ENCODE measurements at places on chromosomes 1 and 21.

- DNase-seq, result no peak
Measured at GRCh38 chr1:182587666-182588499, 1.2 kb downstream of the RNASEL start.

DNA sequence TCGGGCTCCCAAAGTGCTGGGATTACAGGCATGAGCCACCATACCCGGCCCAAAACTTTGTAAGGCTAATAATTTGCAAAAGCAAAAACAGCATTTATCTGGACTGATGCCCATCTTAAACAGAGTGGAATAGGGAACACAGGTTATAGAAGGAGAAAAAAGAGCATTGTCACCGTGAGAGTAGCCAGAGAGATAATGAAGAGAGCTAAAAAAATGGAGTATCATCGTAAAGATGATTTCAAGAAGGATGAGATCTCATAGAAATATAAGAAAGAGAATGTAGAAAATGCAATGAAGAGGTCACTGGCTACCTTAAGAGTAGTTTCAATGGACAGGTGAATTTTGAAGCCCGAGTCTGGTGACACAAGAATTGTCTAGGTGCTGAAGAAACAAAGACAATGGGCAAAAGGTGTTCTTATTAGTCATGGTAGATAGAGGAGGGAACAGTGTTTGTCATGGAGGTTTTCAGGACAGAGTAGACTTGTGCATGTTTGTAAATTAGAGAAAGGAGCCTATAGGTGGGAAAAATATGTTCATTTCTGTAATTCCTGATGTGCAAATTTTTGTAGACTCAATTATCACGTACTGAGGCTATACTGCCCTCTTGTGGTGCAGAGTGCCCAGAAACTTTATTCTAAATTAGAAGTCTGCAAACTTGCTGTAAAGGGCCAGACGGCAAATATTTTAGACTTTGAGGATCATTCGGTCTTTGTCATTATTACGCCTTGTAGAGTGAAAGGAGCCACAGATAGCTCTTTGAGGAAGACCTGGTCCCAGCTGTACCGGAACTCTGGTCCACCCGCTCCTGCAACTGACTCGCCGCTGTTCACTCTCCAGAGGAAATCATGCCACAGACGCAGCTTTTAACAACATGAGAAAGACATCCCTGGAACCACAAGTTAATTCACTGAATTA, 8.1 kb upstream of the TMEM183A start:
- DNase-seq, result peak; percentile 54

DNA sequence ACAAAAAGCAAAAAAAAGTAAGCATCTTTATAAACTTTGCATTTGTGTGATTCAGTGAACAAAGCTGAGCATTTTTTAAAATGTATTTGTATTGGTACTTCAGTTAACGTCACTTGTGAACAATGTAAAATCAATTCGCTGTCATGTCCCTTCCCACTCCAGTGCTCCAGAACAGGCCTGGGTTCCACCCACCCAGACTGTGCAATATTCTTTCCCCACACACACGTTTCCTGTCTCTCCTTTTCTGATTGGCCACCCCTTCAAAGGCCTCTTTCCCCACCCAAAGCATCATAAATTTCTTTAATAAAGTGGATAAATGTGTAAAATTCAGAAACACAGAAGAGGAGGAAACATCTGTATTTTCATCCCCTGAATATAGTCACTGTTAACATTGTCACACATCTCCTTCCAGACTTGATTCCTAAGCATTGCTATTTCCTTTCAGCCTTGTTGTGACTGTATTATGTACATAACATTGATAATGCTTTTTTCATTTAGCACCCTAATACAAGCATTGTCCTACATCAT, 12.0 kb downstream of the CLEC20A start:
- no peak for DNase-seq

- DNase-seq, result no peak
Measured at GRCh38 chr1:87337606-87338005, 8.9 kb downstream of the LMO4 start.

DNA sequence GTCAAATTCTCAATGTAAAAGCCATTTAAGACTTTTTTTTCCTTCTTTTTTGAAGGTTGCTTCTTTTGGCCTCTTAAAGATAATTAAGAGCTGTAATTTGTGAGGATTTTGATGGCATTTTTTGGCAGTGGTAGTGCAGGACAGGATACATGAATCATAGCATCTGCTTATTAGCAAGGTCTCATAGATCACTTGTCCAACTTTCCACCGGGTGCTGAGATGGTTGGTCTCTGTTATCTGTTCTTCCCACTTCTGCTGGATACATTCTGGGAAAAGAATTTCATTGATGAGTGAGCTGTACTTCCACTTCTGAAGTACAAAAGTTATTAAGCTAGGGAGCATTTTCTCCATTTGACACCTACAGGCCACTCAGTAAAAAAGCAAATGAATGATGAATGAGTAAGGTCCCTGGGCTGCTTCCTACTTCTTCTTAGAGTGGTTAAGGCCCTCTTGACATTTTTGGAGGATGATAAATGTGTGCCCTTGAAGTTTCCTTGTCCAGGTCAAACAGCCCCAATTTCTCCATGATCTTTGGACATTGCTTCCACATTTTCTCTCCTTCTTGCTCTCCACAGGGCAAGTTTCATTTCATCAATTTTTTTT, 100.6 kb downstream of the ROR1 start:
- peak; percentile 59 for DNase-seq

DNA sequence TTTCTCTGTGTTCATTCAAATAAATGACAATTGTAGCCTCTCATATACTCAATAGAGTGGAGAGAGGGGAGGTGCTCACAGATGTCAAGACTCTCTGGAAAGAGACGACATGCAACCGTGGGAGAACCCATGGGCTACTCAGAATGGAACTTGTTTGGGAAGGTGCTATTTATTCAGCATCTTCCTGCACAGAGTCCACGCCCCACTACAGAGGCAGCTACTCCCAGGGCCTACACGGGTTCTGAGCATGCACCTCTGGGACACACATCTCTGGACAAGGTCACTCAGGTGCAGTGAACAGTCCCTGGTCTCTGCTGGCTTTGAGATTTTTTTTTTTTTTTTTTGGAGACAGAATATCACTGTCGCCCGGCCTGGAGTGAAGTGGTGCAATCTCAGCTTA, 64.1 kb downstream of the NID1 start:
- DNase-seq, result no peak

- DNase-seq, result no peak
Measured at GRCh38 chr1:212699104-212699624, 476 bp downstream of the BATF3 start.

- DNase-seq, result no peak
Measured at GRCh38 chr1:29186252-29186651, 4.6 kb upstream of the SRSF4 start.

- no peak for DNase-seq
Measured at GRCh38 chr1:30397576-30397975, 325.8 kb downstream of the MATN1 start.

DNA sequence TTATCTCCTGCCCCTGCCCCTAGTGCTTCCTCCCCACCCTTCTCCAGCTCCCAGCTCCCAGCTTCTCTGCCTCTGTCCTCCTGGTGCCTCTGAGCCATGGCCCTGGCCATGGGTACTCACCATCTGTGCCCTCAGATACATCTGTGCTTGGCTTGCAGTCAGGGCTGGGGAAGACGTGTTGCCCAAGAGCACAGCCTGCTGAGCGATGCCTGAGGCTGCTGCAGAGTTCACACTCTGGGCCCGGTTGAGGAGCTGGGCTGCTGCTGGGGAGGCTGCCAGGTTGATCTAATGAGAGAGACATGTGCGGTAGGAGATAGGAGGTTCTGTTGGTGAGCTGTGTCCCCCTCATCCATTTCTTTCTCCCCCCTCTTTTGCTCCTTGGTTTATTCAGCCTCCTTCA, 49.4 kb upstream of the A3GALT2 start:
- no peak for DNase-seq

DNA sequence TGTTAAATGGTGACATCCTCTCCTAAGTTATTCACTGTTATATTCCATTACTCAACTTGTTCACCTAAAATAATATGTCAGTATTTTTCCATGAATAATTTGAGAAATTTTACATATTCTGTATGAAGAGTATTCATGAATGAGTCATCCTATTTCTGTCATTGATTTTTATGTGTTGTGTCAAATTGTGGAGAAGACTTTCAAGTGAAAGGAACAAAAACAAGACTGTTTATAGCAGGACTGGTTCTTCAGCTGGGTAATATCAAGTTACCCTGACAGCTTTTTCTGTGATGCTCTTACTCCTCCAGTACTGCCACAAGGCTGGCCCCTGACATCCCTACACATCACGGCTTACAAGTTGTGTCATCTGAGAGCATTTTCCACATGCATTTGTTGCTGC, 847.7 kb downstream of the NCAM2 start:
- no peak for DNase-seq

GRCh38 chr1:182909578-182909977, 43.4 kb downstream of the SHCBP1L start:
- DNase-seq, result no peak

- no peak for DNase-seq
Measured at GRCh38 chr1:224238212-224238611, 55.2 kb downstream of the DEGS1 start.

DNA sequence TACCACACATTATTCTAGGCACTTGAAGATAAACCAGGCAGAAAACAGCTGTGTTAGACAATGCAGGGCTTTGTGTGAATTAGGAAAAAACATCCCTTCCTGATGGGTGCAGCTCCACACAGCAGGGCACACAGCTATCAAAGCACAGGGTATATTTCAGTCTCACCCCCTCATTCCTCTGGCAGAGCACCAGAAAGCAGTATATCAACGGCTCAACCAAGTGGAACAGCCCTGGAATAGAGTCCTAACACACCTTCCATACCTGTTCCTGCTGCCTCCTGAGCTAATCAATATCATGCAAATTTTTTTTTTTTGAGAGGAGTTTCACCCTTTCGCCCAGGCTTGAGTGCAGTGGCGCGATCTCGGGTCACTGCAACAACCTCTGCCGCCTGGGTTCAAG, 32.1 kb downstream of the LYST start:
- DNase-seq, result no peak

Data from PC-9 (cell line).